ENCODE measurements at places on chromosomes 2 and 18.

GRCh38 chr2:237752761-237753165, 45.8 kb upstream of the RBM44 start:
- no peak for DNase-seq

DNA sequence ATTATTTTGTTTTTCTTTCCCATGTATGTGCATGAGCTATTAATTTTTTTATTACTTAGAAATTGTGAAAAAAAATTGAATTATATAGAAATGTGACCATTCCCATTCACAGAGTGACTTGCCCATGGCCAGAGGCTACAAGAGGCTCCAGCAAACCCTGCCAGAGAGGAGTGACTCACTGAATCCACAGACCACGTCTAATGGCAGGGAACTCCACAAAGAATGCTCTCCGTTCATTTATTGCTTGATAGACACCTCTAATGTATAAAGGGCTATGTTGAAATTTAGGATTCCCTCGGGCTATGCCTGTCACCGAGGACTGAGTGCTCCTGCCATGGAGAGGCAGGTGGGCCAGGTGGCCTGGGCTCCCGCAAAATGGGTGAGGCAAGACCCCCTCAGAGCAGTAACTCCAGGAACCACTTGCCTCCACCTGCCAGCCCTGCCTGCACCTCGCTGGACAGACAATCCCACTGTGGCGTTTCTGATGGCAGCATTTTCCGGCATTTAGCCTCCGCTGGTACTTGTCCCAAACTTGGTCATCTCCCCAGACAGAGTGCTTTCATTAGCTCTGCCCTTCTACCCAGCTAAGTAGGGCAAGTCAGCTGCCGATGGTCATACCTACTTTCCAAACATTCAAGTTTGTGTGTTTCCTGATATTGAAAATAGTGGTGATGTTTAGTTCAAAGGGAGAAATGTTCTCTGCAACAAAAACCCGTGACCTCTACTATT, 200.3 kb downstream of the PRKCE start:
- DNase-seq: no peak

DNA sequence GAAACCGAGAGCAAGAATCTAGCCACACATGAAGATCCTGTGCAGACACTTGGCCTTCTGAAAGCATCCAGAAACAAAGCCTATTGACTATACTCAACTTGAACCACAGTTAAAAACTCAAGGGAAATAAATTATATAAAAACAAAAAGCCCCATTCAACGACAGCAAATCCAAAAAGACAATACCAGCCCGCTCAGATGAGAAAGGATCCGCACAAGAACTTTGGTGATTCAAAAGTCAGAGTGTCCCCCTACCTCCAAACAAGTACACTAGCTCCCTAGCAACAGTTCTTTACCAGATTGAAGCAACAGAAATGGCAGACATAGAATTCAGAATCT, 163.2 kb downstream of the WDPCP start:
- DNase-seq: no peak

- no peak for DNase-seq
These were observed 22.4 kb downstream of the ITSN2 start for GRCh38 chr2:24337890-24338289.

GRCh38 chr18:24766376-24766775, 305.9 kb downstream of the HRH4 start:
- DNase-seq: no peak

DNA sequence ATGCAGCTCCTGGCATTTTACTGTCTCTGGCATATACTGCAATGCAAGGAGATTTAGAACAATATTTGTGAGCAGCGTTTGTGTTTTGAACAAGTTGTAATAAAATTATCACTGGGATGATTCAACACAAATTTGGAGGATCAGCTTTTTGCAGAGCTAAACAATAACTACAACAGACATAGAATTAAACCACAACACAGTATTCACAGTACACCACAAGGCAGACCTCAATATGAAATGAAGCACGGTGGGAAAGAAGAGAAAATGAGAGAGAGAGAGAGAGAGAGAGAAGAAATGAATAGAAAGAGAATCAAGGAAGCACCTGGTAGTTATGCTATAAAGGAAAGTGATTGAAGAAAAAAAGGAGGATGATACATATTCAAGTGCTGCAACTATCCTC, 39.4 kb downstream of the HOXD1 start:
- DNase-seq: no peak

- DNase-seq: no peak
These were observed 697 bp upstream of the SPATS2L start for GRCh38 chr2:200305797-200306195.

DNA sequence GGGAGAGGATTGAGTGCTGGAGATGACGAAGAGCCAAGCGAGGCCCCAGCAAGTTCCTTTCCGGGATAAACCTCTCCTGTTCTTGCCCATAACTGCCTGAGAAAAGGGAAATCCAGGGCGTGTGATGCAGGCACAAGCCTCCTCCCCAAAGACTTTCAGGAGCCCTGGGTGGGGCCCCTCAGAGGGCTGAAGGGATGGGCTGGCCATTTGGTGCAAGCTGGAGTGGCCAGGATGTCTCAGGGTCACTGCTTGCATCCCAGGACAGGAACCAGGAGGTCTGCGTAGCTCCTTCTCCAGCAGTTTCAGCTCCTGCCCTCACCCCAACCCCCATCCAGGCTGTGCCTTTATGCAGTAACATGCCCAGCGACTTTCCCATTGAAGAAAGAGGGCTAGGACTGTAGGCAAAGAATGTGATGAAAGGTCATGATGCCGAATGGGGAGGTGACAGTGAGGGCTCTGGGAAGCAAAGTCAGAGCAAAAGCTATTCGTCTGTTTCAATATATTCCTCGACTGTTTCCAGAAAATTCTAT, 80.2 kb downstream of the PXDN start:
- DNase-seq: no peak

GRCh38 chr2:7963787-7964186, 718.1 kb upstream of the ID2 start:
- DNase-seq: no peak

DNA sequence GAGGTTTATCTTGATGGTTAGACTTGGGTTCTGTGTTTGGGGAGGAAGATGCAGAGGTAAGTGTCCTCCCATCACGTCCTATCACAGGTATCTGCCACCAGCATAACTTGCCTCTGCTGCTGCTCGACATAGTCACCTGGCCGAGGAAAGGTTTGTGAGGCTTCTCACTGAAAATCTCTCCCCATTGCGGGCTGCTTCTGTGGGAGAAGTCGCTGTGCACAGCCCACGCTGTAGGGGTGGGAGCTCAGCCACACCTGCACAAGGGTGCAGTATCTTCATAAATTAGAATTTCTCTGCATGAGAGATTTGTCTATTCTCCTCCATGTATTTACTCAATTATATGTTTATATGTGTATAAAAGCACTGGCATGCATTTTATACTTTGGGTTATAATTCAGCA, 415.7 kb upstream of the MYT1L start:
- no peak for DNase-seq

DNA sequence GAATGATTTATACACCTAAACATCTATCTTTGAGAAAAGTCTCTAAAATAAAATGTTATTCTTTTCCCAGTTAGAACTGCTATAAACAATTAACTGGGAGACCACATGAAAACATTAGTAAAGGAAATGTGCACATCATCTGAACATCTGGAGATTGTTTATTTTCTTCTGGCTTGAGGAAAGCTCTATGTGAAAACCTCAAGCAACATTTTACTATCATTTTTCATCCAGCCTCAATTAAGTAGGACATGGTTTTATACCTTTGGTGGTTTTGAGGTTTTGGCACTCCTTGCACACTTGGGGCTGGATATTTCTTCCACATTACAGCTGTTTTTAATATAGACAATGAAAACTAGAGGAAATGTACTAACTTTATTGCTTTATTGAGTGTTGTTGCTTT, 609.5 kb upstream of the SLC8A1 start:
- DNase-seq: no peak

DNA sequence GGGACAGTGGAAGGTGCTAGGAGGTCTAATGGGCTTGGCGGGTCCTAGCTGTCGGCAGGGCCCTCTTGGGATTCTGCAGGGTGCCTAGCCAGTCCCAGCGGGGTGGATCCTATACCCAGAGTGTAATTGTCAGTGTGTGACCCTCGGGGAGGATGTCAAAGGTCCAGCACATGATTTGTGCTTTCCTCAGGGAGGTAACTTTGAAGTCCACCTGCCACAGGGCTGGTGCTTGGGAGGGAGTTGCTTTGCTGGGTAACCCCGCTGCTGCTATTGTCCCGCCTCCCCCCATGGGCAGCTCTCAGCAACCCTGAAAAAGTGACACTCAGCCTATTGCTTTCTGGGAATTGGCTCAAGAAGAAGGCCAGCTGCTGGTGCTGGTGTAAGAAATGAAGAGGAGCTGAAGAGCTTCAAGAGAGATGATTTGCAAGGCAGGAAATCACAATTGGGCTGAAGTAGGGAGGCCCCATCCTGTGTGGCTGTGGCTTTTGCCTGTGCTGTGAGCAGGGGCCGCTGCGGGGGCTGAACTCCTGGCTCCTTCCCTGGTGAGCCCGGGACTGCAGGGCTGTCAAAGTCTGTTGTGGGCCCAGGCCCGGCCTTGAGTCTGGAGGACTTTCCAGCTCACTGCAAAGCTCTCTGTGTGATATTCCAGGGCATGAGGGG, 36.4 kb downstream of the EMILIN2 start:
- peak; percentile 22 for DNase-seq

DNA sequence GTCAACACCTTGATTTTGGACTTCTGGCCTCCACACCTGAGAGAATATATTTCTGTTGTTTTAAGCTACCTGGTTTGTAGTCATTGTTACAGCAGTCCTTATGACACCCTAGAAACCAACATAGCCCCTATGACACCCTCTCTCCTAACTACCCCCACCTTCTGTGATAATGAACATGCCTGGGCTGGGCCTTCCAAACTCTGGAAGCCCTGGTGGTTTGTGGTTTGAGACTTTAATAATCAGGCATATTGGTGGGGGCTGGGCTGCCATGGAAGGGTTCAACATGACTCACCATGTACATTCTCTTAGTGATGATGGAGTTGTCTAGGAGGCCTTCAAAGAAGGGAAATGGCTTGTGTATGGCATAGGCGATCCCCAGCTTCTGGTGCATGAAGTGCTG, 3.3 kb downstream of the SP110 start:
- no peak for DNase-seq

- no peak for DNase-seq
These were observed 793.4 kb upstream of the CELF4 start for GRCh38 chr18:38358805-38359657.

DNA sequence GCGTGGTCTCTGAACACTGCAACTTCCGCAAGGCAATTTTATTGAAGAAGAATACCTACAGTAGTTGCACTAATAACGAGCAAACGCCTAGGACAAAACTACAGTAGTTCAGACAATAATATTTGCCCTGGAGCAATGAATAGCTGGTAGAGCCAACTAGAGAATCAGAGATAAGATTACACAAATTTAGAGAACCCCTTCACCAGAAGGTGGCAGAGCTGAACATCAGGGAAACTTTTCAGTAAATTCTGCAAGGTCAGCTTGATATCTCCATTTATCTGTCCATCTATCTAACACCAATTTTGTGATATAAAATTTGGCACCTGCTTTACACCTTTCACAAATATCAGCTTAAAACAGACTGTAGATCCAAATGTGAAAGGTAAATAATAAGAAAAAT, 43.8 kb downstream of the CDH19 start:
- no peak for DNase-seq

GRCh38 chr2:45121236-45121927, 112.1 kb upstream of the SIX2 start:
- no peak for DNase-seq

DNA sequence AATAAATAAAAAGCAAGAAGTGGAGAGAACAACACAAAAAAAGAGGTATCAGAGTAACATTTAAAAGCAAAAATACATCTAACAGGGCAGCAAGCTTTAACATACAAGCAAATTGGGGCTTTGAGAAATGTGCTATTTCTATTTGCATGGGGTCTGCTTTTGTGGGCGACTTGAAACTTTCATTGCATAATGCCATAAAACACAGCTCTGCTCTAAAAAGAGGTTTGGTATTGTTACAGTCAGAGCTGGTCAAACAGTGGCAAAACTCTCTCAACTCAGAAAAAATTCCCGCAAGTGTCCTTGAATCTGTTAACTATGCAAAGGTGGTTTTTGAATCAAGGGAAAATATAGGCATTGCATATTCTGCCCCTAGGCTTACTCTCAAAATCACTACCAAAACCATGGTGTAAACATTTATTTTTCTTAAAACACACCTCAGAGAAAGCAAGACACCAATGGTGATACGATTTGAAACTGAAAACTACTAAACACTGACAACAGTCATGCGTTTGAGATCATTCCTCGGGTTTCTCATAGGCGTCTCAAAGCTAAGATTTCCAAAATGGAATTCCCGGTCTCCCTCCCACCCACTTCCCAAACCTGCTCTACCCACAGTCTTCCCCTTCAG, 45.5 kb downstream of the RNF152 start:
- DNase-seq: no peak

DNA sequence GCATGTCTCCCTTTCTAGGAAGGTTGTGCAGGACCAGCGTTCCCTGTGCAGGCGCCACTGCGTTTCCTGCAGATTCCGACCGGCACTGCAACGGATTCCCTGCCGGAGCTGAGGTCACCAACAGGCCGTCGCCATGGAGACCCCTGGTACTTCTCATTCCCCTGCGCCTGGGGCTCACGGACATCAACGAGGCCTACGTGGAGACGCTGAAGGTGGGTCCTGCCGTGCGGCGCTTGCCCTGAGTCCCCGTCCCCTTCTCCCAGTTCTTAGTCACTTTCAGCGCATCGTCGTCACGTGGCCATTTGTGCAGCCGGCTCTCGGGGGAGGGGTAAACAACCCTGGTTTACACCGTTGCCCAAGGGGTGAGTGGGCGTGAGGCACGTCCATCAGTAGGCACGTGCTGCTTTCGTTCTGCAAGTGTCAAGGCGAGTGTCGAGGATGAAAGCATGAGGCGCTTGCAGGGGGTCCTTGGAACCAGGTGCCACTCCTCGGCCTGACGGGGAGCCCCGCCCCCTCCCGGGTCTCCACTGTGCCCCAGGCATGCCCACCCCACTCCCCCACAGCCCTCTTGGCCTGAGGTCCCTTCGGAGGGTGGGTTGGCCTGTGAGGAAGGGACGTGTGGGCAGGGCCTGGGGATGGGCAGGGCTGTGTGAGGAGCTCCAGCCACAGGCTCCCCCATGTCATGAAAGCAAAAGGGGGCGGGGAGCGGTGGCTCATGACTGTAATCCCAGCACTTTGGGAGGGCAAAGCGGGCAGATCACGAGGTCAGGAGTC, 19.8 kb downstream of the DTYMK start:
- no peak for DNase-seq

DNA sequence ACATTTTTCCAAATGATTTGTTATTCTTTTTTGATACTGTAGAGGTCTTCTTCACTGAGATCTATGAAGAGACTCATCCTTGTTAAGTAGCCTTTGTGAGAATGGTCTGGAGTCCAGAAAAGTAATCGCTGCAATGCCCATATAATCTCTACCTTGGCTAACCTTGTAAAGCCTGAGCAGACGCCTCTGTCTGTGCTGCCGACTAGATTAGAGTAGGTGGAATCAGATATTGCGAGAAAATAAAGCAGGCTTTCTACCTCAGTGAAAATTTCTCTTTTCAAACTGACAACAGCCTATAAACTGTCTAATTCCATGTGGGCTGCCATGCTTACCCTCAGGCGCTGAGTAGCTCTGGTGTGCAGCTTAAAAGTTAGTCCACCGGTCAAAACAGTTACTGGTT, 17.5 kb upstream of the CERS6 start:
- no peak for DNase-seq

Data from stimulated activated CD4-positive, alpha-beta T cell treated with anti-CD3 and anti-CD28 coated beads, Interleukin-12 subunit alpha, Interleukin-12 subunit beta, amount 100 ng/mL, for 48 hours (primary cell).